ENCODE measurements at places on chromosomes 3 and 15.

GRCh38 chr15:80684697-80685096, 10.4 kb upstream of the ABHD17C start:
- no peak for DNase-seq

- DNase-seq, result no peak
Observed at GRCh38 chr3:196097373-196098154, 15.7 kb upstream of the TFRC start.

DNA sequence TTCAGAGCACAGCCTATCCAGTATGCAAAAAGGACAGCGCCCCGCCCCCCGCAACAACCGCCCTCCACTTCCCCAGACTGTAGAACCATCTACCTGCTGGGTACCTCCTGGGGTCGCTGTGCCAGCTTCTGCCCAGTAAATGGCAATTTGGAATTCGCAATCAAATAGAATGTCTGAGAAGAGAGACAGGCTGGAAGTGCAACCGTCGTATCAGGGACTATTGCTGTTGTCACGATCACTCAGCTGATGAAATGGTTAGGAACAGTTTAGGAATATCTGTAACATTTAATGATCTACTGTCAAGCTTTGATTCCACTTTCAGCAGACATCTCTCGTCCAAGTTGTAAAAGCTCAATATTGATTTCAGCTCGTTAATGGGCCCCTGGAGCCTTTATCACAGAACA, 13.3 kb upstream of the PARL start:
- peak; percentile 19 for DNase-seq

- no peak for DNase-seq
Observed at GRCh38 chr3:119257654-119258410, 17.2 kb upstream of the B4GALT4 start.

GRCh38 chr15:82298520-82298919, 35.9 kb downstream of the SAXO2 start:
- DNase-seq, result no peak

DNA sequence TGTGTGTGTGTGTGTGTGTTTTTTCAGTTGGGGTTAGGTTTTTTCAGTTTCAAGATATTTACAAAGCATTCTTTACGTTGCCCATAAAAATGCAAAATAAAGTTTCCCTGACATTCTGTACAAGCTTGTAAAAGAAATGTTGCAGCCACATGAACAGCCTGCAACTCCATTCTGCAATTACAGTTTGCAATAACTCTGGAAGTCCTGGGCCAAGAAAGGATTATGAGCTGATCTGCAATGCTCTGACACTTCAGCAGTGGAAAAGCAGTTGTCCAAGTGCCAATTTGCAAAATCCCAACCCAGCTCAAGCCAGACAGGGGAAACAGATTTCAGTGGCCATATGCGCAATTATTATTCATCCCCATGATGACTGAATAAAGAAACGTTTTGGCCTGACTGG, 322.1 kb downstream of the MEX3B start:
- DNase-seq, result no peak

DNA sequence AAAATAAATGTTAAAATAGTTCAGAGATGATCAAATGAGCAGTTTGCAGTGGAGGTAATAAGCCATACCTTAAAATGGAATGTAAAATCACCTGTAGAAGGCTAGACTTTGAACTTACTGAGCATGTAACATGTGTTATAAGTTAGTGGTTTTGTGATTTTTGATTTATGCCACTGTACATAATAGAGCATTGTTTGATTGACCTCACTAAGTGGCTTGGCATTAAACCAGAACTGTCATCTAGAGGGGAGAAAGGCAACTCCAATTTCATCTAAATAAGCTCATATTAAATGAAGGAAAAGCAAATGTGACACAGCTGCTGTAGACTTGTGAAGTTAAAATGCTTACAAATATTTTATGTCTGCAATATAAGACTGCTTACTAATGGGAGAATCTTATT, 387.9 kb downstream of the ZIC1 start:
- DNase-seq, result peak; percentile 53

DNA sequence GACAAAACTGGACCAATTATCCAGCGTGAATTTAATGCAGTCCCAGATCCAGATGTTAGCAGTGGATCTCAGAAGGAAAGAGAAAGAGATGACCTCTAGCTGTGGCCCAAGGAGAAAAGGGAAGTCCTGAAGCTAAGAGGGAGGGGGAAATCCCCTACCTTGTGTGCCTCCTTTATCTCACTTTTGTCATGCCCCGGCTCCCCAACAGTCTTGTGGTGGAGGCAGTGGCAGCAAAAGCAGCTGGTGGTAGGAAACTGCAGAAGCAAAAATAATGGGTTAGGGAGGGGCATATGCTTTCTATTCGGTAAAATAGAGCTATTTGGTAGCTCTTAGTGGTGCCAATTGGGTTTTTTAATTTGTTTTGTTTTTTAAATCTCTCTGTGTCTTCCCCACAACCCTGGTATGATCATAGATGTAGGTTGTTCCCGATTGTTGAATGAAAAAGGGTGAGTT, 56.5 kb downstream of the MCTP2 start:
- DNase-seq, result no peak

DNA sequence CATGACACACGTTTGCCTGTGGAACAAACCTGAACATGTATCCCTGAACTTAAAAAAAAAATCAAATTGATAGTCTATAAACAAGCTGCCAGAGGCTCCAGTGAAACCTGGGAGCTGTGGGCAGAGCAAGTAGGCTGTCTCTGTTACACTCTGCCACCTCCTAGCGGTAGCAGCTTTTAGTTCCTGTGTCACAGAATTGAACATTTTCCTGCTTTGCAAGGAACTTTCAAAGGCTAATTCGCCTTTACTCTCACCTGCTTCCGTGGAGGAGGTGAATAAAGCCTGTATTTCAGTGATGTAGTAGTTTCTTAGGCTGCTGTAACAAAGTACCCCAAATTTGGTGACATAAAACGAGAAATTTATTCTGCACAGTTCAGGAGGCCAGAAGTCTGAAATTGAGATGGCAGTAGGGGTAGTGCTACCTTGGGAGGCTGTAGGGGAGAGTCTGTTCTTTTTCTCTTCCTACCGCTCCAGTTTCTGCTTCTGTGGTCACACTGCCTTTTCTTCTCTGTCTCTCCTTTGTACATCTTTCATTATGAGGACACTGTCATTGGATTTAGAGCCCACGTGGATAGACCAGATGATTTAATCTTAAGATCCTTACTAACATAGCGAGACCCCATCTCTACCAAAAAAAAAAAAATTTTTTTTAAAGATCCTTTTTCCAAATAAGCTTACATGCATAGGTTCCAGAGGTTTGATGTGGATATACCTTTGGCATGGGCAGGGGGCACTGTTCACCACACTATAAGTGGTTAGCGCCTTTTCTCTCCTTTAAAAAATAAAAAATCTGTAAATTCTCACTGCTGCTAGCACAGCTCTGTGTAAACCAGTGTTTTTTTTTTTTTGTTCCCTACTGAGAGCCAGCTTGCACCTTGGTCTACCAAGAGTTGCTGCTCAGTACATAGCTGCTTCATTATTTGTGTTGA, 25.3 kb downstream of the FBXO22 start:
- no peak for DNase-seq

GRCh38 chr3:64856106-64856505, 168.3 kb upstream of the ADAMTS9 start:
- DNase-seq, result no peak

DNA sequence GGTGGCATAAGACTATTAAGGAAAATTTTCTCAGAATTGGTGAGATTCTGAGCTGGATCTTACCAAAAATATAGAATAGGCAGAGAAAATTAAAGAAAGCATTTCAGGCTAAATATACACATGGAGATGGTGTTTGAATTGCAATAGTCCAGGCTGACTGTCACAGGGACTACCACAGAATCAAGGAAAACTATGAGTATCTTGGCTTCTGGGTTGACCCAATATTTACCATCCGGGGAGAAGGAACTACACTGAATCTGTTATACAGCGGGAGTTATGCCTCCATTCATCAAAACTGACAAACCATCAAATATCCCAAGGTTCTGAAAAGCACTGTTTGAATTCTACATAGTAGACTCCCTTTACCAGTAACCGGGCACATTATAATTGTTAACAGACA, 102.2 kb downstream of the TUSC7 start:
- DNase-seq, result no peak

- DNase-seq, result peak; percentile 70
Observed at GRCh38 chr3:157160658-157161424, 894 bp upstream of the CCNL1 start.

DNA sequence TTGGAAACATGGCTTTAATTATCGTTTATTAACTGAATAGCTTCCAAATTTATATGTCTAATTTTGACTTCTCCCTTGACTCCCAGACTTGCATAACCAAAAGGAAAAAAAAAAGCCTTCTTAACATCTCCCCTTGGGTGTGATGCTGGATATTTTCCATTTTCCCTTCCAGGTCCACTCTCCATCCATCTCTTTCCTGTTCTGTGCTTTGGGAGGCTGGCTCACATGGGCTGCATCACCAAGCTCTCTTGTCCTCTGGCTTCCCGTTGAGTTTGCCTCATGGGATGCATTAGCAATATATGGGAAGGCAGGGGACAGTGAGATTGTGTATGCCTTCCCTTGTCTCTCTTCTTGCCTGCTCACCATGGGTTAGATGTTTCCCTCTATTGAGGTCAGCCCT, 77.8 kb upstream of the FAM98B start:
- DNase-seq, result no peak

- no peak for DNase-seq
Observed at GRCh38 chr15:89472785-89473256, 23.6 kb downstream of the RHCG start.

DNA sequence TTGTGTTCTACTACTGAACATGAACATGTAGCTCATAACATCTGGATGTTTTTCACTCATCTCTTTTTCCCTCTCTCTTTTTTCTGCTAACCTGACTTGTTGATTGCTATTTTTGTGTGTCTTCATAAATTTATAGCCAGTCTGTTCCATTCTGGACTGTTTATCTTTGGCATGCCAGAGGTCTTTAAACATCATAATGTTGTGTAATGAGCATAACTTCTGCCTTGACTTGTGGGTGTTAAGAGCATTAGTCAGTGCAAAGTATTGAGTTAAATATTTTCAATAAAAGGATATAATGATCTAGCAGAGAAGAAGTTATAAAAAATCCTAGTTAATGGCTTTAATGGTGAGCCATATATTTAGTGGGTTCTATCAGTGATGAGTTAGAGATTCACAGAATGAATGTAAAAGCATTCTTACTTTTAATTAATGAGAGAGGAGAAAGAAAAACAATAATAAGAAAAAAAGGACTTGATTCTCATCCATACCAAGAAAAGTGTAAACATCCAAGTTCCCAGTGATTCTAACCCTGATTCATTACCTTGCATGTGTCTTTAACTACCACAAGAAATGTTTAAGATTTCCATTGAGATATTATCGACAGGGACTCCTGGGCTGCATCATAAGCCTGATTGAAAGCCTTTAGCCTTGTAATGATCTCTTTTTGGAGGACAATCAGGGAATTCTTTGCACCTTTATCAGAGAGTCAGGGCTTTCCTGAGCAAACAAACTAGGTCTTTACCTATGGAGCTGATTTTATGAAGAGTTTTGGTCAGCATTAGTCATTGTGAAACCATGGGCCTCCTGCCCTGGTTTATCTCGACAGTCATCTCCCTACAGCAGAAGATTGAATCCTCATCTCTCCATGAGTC, 22.9 kb downstream of the MITF start:
- no peak for DNase-seq

- DNase-seq, result no peak
Observed at GRCh38 chr15:23081271-23081670, 41.9 kb upstream of the TUBGCP5 start.

- no peak for DNase-seq
Observed at GRCh38 chr3:143848704-143849103, 436 bp upstream of the SLC9A9 start.

DNA sequence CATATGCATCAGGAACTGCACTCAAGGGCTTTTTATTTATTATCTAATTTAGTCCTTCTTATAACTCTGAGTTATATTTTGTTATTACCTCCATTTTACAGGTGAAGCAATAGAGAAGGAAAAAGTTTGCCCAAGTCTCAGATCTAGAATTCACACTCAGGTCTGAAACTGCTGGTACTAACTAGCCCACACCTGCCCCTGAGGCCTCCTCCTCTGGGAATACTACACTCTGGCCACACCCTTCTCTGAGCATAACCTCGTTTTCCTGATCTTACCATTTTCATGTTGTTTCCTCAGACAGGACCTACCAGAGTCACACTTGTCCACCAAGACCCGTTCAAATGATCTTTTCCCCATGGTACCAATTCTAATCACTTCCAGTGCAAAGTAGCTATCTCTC, 94.1 kb upstream of the CHRM5 start:
- DNase-seq, result no peak

GRCh38 chr15:60682115-60682514, 203.2 kb upstream of the ICE2 start:
- no peak for DNase-seq

DNA sequence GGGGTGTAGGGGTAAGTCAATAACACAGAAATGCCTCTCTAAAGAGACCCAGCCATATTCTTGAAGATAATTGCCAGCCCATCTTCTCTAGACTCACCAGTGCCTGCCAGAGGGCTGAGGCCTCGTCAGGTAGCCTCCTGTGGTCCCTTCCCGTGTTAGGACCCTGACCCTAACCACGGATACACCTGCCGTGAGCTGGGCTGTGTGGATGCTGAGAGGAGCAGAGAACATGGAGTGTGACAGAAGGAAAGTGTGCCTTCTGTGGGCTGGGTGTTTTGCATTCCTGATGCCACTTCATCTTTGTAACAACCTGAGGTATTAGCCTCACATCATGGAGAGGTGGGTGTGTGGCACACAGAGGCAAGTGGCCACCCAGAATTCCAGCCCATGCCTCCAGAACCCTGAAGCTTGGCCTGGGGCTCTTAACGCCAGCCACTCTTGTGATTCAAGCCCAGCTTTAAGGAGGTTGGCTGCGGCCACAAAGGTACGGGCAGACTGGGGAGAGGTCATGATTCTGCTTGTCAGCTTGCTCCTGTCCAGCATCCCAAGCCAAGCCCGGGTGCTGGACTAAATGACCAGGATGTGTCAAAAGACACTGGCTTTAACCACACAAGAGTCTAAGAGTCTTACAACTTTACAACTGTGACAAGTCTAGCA, 21.1 kb upstream of the ABTB1 start:
- no peak for DNase-seq

DNA sequence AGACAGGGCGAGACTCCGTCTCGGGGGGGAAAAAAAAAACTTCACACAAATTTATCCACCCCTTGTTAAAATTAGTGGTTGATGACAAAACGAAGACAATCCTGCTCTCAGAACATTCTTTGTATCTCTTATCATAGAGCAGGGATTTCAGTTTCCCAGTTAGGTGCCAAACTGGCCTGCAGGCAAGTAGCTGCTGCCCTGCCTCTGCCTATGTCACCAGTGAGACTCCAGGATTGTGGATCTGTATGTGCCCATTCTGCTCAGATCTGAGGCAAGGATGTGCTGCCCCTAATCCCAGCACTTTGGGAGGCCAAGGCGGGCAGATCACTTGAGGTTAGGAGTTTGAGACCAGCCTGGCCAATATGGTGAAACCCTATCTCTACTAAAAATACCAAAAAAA, 54.4 kb downstream of the IQGAP1 start:
- DNase-seq, result no peak

DNA sequence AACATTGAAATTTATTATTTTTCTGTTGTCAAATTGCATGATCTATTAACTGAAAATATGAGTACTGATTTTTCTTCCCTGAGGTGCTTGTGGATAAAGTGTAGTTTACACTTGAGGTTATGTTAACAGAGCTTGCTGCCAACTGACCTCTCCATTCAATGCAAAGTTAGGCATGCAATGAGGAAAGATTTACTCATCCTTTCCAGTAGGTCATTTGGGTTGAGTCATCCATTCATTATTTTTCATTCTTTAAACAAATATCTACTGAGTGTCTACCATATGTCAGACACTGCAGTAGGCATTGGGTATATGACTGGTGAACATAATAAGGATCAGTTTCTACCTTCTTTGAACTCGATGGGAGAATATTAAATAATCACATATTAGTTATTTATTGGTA, 604.1 kb downstream of the EDEM1 start:
- no peak for DNase-seq
